Motor neuron (in vitro differentiated cells): ENCODE measurements at places on chromosomes 2 and 18. TPM values are rescaled to one million over a fixed set of nuclear protein-coding genes. Genes with fewer than 3 reads are reported as not detected.

CDH2 gene
- total RNA-seq = 12.5 and 15.5 TPM in 2 replicates

SPP2 gene
- not detected in 2 replicates for total RNA-seq

NR4A2 gene
- 0.09 and 0.36 TPM in 2 replicates for total RNA-seq

UGT1A4 gene
- 0.13 TPM in 1 of 2 replicates, not detected in the other for total RNA-seq

ABCG5 gene
- total RNA-seq = 0.24 and 0.43 TPM in 2 replicates

DNA sequence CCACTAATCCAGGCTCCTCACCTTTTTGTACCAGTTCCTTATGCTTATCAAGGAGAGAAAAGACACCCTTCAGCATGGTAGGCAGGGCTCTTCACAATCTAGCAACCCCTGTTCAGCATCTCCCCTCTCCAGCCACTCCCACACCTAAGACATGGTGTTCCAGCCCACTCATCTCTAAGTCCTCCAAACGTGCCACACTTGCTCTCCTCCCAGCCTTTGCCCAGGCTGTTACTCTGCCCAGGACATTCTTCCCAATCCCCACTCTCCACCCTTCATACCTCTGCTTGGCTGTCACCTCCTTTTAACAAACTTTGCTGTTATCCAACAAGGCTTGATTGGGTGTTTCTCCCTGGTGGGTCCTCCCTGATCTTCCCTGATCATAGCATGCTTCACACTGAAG is 270.6 kb upstream of the CHAC2 start:
- ATAC-seq = no peak

- ATAC-seq = no peak
Measured at GRCh38 chr2:225998116-225998515, 598.6 kb downstream of the NYAP2 start.

GRCh38 chr2:178002038-178002437 is 70.5 kb downstream of the PDE11A start:
- no peak for ATAC-seq

GRCh38 chr2:191643429-191643828 is 34.5 kb upstream of the NABP1 start:
- ATAC-seq = peak; percentile 96

- ATAC-seq = peak; percentile 57
Measured at GRCh38 chr2:11305958-11306357, 38.5 kb downstream of the ROCK2 start.

DNA sequence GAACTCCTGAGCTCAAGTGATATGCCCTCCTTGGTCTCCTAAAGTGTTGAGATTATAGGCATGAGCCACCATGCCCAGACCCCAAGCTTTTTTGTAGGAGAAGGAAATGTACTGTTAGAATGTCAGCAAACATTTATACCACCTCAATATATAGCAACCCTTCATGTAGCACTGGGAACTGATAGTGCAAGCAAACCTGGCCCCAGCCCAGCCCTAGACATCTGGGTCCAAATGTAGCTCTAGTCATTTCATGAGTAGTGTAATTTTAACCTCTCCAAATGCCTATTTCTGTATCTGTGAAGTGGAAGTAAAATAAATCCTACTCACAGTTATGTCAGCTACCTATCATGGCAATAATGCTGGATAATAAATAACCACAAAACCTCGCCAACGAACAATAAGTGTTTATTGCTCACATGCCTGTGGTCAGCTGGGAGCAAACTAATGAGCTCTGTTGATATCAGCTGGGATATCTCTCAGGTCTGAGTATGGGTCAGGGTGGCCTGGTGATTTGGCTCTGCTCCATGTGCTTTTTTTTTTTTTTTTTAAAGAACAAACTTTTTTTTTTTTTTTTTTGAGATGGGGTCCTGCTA is 180.4 kb downstream of the CD8B2 start:
- ATAC-seq = no peak

- no peak for ATAC-seq
Measured at GRCh38 chr2:31197166-31197565, 20.1 kb downstream of the CAPN14 start.
